Left lung (tissue), 14 donors: ENCODE measurements at places on chromosomes 5 and 9. TPM values are rescaled to one million over a fixed set of nuclear protein-coding genes. Genes with fewer than 3 reads are reported as not detected.
A peak's percentile ranks its signal among the peaks of the same experiment; 100 is the strongest.

DNA sequence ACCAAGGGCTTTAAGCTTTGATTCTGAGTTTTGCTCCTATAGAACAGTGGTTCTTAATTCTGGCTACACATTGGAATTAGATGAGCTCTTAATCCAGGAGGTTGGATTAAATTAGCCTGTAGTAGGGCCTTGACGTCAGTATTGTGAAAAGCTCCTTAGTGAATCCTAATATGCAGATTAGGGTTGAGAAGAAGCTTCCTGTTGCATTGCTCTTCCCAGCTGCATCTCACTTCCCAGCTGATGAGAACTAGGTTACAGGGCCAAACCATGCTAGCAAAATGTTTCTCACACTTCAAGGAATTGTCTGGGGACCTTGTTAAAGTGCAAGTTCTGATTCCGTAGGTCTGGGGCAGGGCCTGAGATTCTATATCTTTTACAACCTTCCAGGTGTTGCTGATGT lies 300.0 kb downstream of the ZSWIM6 start:
- H3K4me3 ChIP-seq, result no peak overlapping the region
- no peaks in the 10 kb centered on the region for H3K27me3 ChIP-seq
- H3K36me3 ChIP-seq, result no peaks in the 10 kb centered on the region
- no peaks in the 10 kb centered on the region for H3K4me1 ChIP-seq
- H3K27ac ChIP-seq, result no peak overlapping the region

DNA sequence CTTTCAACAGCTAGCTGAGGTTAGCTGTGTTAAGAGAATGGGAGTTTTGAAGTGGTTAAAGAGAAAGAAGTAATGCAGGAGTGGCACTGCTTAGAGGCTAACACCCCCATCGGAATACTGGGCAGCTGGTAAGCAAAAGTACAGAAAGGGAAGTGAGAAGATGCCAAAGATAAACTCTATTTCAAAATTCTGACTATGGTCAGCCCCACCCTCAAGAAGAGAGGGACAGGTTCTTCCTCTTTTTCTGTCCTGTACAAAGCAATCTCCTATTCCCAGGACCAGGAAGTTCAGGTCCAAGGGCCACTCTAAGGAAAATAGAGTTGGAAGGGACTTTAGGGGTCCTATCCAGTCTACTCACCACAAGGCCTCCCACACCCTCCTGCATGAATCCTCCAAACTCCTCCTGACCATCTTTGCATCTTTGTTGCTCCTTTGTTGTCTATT lies 45.9 kb upstream of the JAK2 start:
- H3K27me3 ChIP-seq, result no peaks in the 10 kb centered on the region
- DNase-seq, result no peak
- H3K4me1 ChIP-seq, result peaks cover 16% of the 10 kb centered on the region
- no peaks in the 10 kb centered on the region for H3K36me3 ChIP-seq
- H3K4me3 ChIP-seq, result no peak overlapping the region

- no peaks in the 10 kb centered on the region for H3K36me3 ChIP-seq
- H3K4me3 ChIP-seq, result no peak overlapping the region
- H3K4me1 ChIP-seq, result no peaks in the 10 kb centered on the region
- no peak overlapping the region for H3K27ac ChIP-seq
These were observed 35.9 kb upstream of the IRX4 start for GRCh38 chr5:1918488-1919208.

- H3K4me3 ChIP-seq, result peak overlapping the region; percentile 81
- peak overlapping the region; percentile 45 for H3K27ac ChIP-seq
- H3K4me1 ChIP-seq, result peaks cover 30% of the 10 kb centered on the region
- H3K27me3 ChIP-seq, result no peaks in the 10 kb centered on the region
These were observed 329 bp downstream of the CDC23 start for GRCh38 chr5:138212828-138213160.

The PCDHA11 gene
- total RNA-seq, result 1.4 TPM
